ENCODE measurements at places on chromosomes 3 and 15.

- no peak for DNase-seq
These were observed 49.1 kb upstream of the RAB6B start for GRCh38 chr3:133944641-133945380.

DNA sequence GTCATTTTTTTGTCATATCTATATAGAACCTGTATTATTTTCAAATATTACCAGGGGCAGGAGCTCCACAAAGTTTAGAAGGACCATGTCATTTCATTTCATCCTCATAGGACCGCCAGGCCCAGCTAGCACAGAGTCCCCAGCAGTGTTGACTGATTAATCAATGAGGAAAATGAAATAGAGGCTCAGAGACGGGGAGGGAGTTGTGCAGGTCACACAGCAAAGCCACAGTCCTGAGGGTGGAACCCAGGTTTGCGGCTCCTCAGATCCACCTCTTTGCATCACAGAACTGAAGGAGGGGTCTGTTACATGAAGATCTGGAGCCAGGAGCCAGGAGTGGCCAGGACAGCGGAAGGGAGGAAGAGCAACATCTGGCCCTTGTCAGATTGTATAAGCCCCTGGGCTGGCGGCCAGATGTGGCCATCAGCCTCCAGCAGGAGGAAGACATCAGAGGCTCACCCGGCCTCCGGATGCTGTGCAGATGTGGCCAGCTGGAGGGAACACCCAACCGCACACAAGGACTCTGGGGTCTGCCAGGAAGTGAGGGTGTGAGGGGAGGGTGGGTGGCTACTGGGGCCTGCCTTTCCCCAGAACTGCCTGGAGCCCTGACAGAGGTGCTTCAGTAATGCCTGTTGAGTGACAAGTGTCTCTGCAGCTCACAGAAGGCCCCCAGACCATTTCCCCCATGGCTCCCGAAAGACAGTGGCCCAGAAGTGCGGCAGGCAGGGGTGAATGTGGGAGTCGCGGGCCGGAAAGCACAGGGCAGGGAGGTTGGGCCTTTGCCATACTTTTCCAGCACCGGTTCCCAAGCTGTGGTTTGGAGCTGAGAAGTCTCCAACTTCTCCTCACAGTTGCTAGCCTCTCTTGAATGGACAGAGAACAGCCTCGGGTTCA lies 21.3 kb downstream of the EFCC1 start:
- DNase-seq, result no peak

- no peak for DNase-seq
These were observed 93.4 kb downstream of the PRICKLE2 start for GRCh38 chr3:64131725-64132469.

- DNase-seq, result peak; percentile 73
These were observed 51.1 kb downstream of the RSRC1 start for GRCh38 chr3:158160958-158161357.

GRCh38 chr3:141452045-141452444 lies 34.8 kb upstream of the RASA2 start:
- no peak for DNase-seq

DNA sequence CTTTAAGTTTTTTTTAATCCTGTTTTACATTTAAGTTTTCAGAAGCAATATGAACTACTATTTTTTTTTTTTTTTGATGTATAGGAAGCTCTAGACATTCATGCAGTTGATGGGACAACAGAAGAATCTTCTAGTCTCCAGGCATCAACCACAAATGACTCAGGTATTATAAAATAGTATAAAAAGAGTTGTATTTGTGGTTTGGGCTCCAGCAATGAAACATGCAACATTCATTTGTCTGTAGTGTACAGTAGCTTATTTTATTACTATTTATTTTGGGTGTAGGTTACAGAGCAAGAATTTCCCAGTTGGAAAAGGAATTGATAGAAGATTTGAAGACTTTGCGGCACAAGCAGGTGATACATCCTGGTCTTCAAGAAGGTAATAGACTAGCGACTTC lies 38.6 kb downstream of the MGA start:
- peak; percentile 26 for DNase-seq

DNA sequence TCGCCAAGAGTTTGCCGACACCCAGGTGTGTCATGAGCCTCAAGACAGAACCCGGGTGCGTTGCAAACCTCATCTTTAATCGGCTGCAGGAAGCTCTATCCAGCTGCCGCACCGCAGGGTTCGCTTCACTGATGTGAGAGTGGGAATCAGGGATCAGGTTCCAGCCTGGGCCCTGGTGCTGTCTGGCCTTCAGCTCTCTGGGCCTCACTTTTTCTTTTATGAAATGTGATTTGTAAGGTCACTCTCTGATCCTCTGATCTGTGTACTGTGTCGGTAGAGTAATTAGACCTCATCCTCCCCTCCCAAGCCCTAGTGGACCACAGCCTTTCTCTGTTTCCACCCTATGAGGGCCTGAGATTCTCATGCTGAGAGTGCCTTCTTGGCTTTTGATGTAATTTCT lies 202.8 kb upstream of the UBE2E1 start:
- no peak for DNase-seq

DNA sequence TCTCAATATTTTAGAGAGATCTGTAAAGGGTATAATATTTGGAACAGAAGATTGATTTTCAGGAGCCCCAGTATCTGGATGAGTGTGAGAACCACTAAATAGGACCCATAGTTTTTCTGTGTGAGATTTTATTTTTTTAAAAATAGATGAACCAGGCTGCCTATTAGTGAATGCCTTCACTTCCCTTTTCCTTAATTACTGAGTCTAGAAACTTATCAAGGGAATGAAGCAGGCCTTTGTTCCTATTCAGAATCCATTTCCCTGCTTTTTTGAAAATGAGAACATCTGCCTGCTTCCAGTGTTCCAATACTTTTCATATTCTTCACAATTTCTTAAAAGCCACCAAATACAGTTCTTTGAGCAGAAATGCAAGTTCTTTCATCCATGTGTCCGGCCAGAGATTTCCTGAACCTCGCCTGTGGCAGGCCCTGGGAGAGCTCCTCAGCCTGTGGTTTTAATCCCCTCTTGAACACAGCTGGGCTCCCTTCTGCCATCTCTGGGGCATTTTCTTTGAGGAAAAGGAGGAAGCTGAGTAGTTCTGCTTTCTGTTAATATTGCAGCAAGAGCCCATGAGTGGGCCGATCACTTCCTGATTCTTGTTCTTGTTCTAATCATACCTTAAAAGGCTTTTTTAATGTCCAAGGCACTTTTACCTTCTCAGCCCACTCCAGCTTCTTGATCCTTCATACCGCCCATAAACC lies 4.7 kb downstream of the EHD4 start:
- DNase-seq, result no peak

- DNase-seq, result no peak
These were observed 7.4 kb downstream of the RRP9 start for GRCh38 chr3:51934139-51934850.

DNA sequence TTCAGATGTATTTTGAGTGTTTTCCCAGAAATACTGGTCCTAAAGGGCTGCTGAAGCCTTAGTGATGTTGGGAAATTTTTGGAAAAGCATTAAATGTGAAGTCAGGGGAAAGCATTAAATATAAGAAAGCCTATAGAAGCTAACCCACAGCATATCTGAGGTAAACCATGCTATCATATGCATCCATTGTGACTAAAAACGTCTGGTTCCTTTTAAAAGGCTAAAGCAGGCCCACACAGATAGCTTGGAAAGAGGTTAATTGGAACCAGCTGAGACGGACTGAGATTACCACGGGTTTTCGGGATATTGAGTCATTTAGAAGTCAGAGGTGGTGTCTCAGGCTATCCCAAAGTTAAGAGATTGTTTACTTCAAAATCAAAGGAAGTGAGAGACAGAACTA lies 78.2 kb downstream of the CYP19A1 start:
- no peak for DNase-seq

- DNase-seq, result no peak
These were observed 87.0 kb downstream of the SV2B start for GRCh38 chr15:91186904-91187656.

DNA sequence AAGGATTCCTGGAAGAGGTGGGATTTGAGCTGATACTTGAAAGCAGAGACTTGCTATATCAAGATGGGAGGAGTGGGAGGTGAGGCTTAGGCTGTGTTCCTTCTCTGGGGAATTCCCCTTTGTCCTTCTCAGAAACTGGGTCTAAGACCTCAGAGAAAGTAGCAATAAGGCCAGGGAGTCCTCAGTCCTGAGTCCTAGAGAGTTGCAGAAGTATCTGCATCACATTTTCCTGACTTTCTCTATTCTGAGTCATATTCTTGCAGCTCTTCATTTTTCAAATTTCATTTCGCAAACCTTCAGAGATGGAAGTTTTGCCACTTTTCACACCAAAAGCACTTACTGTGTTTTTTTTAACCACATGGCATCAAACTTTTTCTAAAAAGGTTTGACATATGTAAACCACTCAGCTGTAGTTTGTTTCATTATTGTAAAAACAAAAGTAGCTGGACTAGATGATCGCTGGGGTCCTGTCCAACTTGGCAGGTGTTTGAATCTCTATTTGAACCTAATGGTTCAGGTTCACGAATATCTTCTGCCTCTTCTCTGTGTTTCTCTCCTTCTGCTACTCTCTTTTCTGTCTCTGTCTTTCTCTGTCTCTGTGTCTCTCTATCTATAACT lies 21.3 kb downstream of the COLQ start:
- DNase-seq, result no peak

- DNase-seq, result no peak
These were observed 28.2 kb downstream of the PSMD6 start for GRCh38 chr3:63995086-63995485.

- no peak for DNase-seq
These were observed 32.4 kb downstream of the CCDC12 start for GRCh38 chr3:46944191-46944590.

DNA sequence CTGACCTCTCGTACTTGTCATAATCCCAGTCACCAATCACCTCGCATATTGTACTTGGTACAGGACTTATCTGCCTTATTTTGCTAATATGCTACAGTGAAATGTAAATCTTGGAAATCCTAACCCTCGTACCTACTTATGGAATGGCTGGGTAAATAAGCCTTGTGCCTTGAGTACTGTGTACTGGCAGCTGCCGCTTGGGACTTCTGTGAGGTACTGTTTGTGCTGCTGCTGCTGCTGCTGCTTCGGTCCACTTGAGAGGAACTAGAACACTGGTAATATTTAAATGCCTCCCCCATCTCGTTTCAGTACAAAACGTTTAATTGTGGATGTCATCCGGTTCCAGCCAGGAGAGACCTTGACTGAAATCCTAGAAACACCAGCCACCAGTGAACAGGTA lies 42.5 kb upstream of the CRTC3 start:
- DNase-seq, result no peak

- DNase-seq, result no peak
These were observed 24.5 kb downstream of the CHDH start for GRCh38 chr3:53821631-53822121.

GRCh38 chr15:101542306-101543025 lies 53.0 kb upstream of the PCSK6 start:
- DNase-seq, result no peak

DNA sequence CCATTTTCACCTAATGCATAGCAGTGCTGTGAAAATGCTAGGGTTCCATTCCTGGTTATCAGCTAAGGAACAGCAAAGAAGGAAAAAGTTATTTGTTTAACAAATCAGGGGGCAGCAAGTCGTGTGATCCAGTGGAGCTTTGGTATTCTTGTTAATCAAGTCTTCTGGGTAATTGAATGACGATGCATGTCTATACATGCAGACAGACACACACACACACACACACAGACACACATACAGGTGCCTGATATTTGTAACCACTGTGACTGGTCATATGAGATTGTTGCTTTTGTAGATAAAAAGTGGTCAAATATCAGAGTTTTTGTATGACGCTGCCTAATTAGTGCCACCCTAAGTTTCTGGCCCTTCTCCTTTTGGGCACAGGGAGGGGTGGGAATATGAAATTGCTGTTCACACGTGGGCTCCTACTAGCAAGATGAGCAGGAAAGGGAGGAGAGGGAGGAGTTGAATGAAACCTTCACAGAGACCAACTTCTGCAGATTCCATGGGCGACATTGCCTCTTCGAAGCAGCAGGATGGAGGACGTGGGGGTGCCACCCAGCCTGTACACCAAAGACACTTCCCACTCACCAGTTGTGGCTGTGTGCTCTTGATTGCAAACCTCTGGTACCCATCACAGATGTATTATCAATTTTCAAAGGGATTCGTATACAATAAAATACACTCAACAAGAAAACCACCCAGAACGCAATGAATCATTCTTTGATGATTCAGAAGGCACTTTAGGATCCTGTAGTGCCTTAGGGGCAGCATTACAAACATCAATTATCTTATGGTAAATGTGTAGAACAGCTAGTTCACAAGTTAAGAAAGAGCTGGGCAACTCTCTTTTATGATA lies 281.9 kb upstream of the ICE2 start:
- no peak for DNase-seq

GRCh38 chr3:23496165-23496564 lies 293.0 kb downstream of the UBE2E2 start:
- DNase-seq, result no peak

- no peak for DNase-seq
These were observed 1407.1 kb downstream of the SI start for GRCh38 chr3:163671201-163671600.

DNA sequence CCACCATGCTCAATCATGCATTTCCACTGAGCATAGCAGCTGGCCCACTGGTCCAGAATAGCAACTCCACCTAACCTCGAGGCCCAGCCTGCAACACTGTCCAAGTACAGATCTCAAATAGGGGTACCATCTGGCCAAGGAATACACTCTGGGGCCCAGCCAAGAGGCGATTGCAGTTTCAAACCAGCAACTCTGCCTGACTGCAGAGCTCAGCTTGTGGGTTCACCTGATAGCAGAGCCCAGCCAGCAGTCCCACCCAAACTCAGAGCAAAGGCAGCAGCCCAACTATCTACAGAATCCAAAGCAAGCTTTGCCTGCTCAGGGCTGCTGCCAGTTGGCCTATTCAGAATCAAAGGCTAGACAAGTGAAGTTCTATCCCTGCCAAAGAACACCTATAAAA lies 30.5 kb downstream of the POLQ start:
- DNase-seq, result no peak

GRCh38 chr15:48924528-48925393 lies 39.0 kb downstream of the SHC4 start:
- DNase-seq, result no peak

DNA sequence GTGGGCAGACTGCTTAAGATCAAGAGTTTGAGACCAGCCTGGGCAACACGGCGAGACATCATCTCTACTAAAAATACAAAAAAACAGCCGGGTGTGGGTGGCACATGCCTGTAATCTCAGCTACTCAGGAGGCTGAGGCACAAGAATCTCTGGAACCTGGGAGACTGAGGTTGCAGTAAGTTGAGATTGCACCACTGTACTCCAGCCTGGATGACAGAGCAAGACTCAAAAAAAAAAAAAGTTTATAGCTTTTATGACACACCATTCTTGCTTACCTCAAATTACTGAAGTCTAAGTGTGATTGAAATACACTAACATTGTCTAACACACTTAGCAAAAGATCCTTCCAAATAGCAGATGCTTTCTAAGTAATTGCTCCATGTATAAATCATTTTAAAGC lies 207.6 kb downstream of the STAG1 start:
- no peak for DNase-seq

GRCh38 chr15:67827562-67828277 lies 2.4 kb downstream of the SKOR1 start:
- no peak for DNase-seq

- DNase-seq, result no peak
These were observed 136.3 kb downstream of the PLD1 start for GRCh38 chr3:171673951-171674350.

GRCh38 chr15:39645138-39645975 lies 64.5 kb downstream of the THBS1 start:
- DNase-seq, result no peak
